ENCODE measurements at places on chromosomes 16 and 17.

GRCh38 chr17:67520252-67520906 is 143.3 kb downstream of the PITPNC1 start:
- DNase-seq = no peak

DNA sequence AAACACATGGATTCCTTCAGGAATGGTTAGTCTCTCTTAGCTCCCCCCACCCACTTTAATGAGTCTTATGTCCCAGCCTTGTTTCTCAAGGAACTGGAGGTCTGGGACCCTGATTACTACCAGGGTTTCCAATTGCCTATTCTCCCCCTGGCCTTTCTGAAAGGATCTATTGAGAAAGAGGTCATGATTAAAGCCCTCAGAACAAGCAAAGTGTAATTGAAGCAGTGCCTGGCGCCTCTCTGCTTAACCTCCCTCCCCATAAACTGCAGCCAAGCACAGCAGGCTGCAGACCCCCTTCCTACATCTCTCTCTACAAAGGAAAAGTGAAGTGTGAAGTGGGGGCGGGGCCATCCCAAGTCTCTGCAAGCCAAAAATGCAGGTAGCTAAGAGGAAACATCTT is 159.7 kb upstream of the CDH11 start:
- DNase-seq = no peak

GRCh38 chr16:82580298-82580890 is 46.4 kb upstream of the CDH13 start:
- DNase-seq = no peak

DNA sequence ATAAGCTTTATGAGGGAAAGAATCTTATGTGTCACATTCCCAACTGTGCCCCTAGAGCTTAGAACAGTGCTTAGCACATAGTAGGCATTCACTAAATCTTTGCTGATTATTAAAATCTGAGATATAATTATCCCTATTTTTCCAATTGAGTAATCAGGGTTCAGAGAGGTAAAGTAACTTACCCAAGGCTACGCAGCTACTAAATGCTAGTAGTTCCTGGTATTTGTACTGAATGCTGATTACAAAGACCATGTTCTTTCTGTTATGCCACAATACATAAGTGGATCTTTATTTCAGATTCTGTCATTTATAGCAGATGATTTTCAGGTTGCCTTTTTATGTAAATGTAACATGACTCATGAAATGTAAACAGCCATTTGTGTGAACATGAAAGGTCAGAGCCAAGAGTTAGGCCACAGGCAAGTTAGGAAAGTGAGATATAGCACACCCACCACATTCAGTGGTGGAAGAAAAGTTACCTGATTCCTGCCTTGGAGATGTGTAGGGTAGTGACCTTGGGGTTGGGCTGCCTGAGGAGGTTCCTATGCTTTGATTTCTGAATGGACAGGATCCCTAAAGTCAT is 77.2 kb downstream of the FTO start:
- DNase-seq = no peak

DNA sequence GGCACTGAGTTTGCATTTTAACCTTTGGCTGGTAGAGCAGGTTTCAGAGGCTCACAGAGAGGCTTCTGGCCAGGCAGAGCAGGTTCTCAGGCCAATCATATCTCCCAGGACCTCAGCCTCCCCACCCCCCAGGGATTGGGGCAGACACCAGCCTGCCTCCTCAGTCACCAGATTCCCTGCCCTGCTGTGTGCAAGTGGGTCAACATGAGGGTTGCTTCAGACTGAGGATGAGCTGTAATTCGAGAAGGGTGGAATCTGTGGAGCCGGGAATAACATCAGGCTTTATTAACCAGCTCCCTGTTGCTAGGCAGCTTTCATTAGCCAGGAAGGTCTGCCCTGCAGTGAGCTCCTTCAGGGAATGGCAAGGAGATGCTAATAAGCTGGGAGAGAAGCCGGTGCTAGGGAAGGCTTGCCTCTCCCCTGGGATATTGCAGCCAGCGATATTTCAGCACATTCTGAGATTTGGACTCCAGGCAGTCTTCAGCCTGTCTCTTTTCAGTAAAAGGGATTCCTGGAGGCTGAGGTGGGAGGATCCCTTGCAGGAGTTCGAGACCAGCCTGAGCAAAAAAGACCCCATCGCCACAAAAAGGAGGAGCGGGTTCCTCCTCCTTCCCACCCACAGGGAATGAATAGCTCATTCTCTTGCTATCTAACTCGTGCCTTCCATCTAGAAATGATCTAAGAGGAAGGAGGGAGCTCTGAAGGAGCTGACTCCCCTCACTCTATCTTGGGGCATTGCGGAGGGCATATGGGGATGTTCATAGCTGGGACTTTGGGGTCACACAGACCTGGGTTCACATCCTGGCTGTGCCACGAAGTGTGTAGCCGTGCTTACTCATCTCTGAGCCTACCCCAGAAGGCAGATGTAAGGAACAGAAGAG is 10.7 kb downstream of the SGSM2 start:
- no peak for DNase-seq

- DNase-seq = peak; percentile 21
Observed at GRCh38 chr17:17391668-17392370, 85.0 kb upstream of the MED9 start.

DNA sequence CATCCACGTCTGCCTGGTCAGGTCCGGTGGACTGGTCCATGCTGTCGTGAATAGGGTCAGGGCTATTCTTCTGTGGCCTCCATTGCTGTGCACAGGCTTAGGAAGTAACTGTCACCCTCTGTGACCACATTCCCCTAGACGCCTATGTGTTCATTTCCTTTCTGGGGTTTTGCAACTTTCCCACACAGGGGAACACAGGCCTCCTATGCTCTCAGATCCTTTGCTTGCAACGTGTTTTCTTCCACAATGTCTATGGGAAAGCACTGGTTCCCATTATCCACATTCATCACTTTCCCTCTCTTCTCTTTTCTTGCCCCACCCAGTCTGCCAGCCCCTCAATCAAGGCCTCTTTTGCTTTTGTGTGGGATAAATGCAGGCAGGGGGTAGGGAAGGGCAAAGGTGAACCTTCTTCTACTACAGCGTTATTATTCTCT is 43.2 kb upstream of the DNAJA2 start:
- no peak for DNase-seq

DNA sequence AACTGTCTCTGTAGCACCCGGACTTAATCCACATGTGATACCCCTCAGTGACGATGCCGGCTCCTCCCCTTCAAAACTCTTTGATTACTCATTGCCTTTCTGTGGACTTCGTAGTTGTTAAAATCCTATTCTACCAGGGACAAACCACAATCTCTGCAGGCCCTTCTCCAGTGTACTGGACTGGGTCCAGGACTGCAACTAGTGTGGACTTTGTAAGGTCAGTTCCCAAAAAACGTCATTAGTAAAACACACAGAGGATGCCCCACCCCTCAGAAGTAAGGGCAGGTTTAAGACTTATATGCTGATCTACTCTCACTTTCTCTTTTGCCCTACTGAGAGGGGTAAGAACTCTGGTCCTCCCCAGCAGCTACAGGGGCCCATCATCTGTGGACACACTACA is 10.5 kb upstream of the NUDT7 start:
- DNase-seq = no peak

DNA sequence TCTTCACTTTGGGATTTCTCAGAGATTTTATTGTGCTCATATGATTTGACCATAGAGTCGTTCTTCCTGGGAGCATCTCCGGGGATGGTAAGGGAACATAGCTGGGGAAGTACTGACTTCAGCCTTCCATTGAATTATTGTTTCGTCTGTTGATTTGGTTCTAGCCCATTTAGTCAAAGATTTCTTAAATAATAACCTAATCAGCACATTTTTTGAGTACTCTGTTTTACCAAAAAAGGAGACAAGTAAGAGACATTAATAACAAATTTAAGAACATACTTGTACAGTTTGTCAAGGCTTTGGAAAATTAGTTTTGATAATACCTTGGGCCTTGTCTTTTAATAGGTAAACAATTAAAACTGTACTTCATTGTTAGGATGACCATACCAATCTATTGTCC is 78.0 kb downstream of the CDRT15 start:
- no peak for DNase-seq

Data from activated T-helper 1 cell treated with Interleukin-2 at 50 U/mL for 16 hours (primary cell).